ENCODE measurements at places on chromosomes 2 and 18. TPM values are rescaled to one million over a fixed set of nuclear protein-coding genes. Genes with fewer than 3 reads are reported as not detected.

DNA sequence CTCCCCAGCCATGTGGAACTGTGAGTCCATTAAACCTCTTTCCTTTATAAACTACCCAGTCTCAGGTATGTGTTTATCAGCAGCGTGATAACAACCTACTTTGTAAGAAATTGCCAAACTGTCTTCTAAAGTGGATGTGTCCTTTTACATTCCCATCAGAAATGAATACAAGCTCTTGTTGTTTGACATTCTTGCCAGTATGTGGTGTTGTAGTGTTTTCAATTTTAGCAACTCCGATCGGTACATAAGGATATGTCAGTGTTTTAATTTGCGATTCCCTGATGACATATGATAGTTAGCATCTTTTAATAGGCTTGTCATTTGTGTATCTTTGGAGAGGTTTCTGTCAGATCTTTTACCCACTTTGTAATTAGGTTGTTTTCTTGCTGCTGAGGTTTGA is 1156.3 kb upstream of the CRIM1 start:
- H3K27me3 ChIP-seq = no peaks in the 10 kb centered on the region
- no peaks in the 10 kb centered on the region for H3K36me3 ChIP-seq
- no peak for DNase-seq
- no peak overlapping the region for H3K4me3 ChIP-seq
- no peaks in the 10 kb centered on the region for H3K4me1 ChIP-seq

DNA sequence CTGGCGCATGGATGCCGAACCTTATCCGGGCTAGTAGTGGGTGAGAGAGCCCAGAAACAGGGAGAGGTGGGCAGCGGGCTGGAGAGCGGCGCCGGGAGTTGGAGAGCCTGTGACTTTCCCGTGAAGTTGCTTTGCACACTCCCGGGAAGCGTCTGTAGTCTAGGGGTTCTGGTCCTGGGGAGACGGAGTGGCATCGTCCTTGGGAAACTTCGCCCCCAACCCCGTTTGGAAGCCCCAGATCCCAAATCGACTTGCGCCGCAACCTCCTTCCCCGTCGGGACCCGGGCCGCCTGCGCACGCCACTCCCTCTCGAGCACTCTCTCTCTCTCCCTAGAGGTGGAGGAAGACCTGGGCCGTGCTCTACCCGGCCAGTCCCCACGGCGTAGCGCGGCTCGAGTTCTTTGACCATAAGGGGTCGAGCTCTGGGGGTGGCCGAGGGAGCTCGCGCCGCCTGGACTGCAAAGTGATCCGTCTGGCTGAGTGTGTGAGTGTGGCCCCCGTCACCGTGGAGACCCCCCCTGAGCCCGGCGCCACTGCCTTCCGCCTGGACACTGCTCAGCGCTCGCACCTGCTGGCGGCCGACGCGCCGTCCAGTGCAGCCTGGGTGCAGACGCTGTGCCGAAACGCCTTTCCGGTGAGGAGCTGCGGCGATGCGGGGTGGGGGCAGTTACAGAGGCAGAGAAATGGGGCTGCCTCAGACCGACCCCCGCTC is 456 bp downstream of the DOK1 start:
- H3K36me3 ChIP-seq = peaks cover 7% of the 10 kb centered on the region
- peak overlapping the region; percentile 92 for H3K27ac ChIP-seq
- peaks cover 21% of the 10 kb centered on the region for H3K27me3 ChIP-seq
- H3K4me3 ChIP-seq = peak overlapping the region; percentile 91
- peaks cover 24% of the 10 kb centered on the region for H3K4me1 ChIP-seq

DNA sequence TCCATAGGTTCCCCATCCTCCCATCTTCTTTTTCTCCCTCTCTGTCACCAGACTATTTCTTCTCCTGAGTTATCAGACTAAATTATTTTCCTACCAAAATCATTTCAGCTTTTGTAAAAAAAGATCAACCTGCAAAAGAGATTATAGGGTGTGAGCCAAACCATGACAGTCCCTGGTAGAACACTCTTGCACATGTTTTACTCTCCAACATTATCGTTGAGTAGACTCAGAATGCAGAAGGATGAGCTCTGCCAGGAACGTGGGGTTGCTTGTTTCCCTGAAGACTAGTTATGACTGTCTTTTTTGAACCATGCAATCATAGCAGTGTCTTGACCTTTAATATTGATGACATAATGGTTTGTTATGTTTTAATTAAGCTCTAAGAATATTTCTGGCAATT is 360.1 kb upstream of the VWC2L start:
- H3K27ac ChIP-seq = no peak overlapping the region
- H3K4me3 ChIP-seq = no peak overlapping the region
- H3K36me3 ChIP-seq = no peaks in the 10 kb centered on the region

- no peak overlapping the region for H3K4me3 ChIP-seq
- no peak for DNase-seq
- H3K27ac ChIP-seq = no peak overlapping the region
- H3K4me1 ChIP-seq = no peaks in the 10 kb centered on the region
- peaks cover 62% of the 10 kb centered on the region for H3K27me3 ChIP-seq
- H3K36me3 ChIP-seq = peaks cover 2% of the 10 kb centered on the region
Observed at GRCh38 chr18:22830511-22830910, 102.6 kb upstream of the RBBP8 start.

GRCh38 chr18:11976315-11977152 is 4.8 kb upstream of the IMPA2 start:
- H3K27me3 ChIP-seq = no peaks in the 10 kb centered on the region
- no peak overlapping the region for H3K27ac ChIP-seq
- peaks cover 6% of the 10 kb centered on the region for H3K4me1 ChIP-seq
- no peaks in the 10 kb centered on the region for H3K36me3 ChIP-seq
- H3K4me3 ChIP-seq = no peak overlapping the region

DNA sequence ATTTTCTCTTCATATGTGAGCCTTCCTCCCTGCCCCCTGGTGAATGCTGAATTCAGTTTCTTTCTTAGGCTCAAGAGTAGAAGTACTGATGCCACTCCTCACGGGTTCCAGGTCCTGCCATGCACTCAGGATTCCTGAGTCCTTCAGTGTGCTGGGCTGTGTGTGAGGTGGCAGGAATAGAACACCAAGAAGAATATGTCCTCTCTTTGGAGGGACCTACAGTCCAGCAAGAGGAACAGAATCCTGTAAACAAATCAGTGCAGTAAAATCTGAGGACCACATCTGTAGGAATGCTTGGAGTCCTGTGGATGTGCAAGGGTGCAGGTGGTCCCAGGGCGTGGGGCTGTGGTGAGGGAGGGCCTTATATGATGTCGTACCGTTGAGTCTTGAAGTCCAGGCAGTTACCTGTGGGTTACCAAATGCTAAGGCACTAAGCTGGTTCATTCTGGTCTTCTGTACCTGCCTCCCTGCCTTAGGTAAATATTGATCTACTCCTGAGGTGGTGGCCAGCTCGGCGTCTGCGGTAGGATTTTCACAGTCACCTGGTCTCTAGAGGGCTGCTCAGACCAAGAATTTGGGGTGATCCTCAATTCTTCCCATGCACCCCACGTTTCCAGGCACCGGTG is 5.5 kb downstream of the ASAP2 start:
- peaks cover 58% of the 10 kb centered on the region for H3K27me3 ChIP-seq
- DNase-seq = no peak
- peaks cover 6% of the 10 kb centered on the region for H3K4me1 ChIP-seq
- H3K4me3 ChIP-seq = no peak overlapping the region

The LINC00305 gene
- not detected for total RNA-seq

- H3K4me1 ChIP-seq = no peaks in the 10 kb centered on the region
- no peak for DNase-seq
- H3K4me3 ChIP-seq = no peak overlapping the region
- peaks cover 2% of the 10 kb centered on the region for H3K36me3 ChIP-seq
- no peaks in the 10 kb centered on the region for H3K27me3 ChIP-seq
Observed at GRCh38 chr2:55357927-55358326, 61.7 kb downstream of the CCDC88A start.

- H3K27me3 ChIP-seq = no peaks in the 10 kb centered on the region
- no peak for DNase-seq
- H3K27ac ChIP-seq = no peak overlapping the region
Observed at GRCh38 chr2:21270708-21271122, 146.9 kb downstream of the TDRD15 start.

- H3K4me3 ChIP-seq = no peak overlapping the region
- peaks cover 44% of the 10 kb centered on the region for H3K27me3 ChIP-seq
- H3K4me1 ChIP-seq = no peaks in the 10 kb centered on the region
- no peaks in the 10 kb centered on the region for H3K36me3 ChIP-seq
Observed at GRCh38 chr2:15816226-15816625, 124.1 kb upstream of the MYCN start.

The SIX3 gene
- not detected for total RNA-seq

The MRPS9 gene
- total RNA-seq = 11.8 TPM

The PNO1 gene
- 26.4 TPM for total RNA-seq

- H3K4me3 ChIP-seq = peak overlapping the region; percentile 94
- H3K27ac ChIP-seq = peak overlapping the region; percentile 94
- H3K4me1 ChIP-seq = peaks cover 27% of the 10 kb centered on the region
Observed at GRCh38 chr18:62526098-62527025, 3.5 kb downstream of the ZCCHC2 start.

Measured in T-helper 17 cell (primary cell).